ENCODE measurements at places on chromosomes 12 and 14. TPM values are rescaled to one million over a fixed set of nuclear protein-coding genes. Genes with fewer than 3 reads are reported as not detected.

- DNase-seq = no peak
These were observed 2.8 kb downstream of the TMEM179 start for GRCh38 chr14:104601786-104602185.

The SLCO1A2 gene
- total RNA-seq = 0.35 TPM

The LMO3 gene
- total RNA-seq = not detected

The VRTN gene
- total RNA-seq = not detected

DNA sequence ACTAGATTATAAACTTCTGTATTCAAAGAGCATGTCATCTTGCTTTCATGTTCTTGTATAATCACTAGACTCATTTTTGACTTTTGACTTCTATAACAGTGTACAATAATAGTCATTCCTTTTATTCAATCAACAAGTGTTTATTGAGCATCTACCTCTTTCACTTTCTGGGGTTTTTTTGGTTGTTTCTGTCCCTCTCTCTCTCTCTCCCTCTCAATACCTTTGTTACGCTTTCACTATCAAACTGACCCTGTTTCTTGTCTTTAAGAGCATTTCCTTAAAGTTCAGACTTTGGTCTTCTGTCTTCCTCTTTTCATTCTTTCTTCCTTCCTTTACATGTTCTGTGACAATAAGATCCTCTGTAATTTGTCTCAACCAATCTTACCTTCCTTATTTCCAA is 49.5 kb downstream of the GPR137C start:
- no peak for DNase-seq

GRCh38 chr14:74492776-74493342 is at the start of gene NPC2:
Gene NPC2 (minus strand): TSS chr14:74493305. CDS start chr14:74493274, 31 bp downstream.
- DNase-seq = no peak

- DNase-seq = peak; percentile 97
These were observed 502.4 kb upstream of the ATP2B1 start for GRCh38 chr12:90211017-90211416.

The MANSC4 gene
- not detected for total RNA-seq

The TGFB3 gene
- 2.6 TPM for total RNA-seq

All from renal cortical epithelial cell (primary cell).